ENCODE measurements at places on chromosomes 1 and 21.

DNA sequence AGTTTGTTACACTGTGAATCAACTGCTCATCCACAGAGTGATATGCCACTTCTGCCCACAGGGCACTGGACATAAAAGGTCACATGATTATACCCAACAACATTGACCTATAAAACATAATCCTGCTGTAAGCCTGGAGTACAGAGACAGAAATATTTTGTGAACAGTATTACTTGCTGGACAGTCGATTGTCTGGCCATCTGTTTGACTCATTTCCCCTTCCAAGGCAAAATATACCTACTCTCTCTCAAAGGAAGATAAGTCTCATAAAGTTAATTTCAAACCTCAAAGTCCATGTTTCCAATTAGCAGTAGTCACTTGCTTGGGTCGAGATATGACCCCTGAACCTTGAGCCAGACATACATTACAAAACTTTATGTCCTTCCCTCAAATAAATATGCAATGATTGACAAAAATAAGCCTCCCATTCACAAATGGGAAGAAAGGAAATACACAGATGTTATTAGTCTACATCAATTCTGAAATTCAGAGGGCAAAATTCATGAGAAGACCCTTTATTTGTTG lies 39.3 kb upstream of the RGS18 start:
- DNase-seq, result no peak

DNA sequence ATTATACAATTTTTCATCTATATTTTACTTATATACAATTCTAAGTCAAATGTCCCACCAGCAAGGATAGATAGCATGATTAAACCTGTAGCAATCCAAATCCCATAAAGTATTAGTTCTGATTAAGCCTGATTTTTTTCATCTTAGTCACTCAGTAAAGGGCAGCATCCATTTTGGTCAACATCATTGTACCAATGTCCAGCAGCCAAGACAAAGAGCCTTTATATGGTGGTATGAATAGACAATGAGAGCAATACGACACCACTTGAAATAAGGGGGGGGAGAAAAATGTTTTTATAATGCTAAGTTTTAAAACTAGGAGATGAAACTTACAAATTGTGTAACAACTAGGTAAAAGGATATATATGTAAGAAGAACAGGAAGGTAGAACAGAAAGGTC lies 7.4 kb downstream of the ZNF644 start:
- no peak for DNase-seq

DNA sequence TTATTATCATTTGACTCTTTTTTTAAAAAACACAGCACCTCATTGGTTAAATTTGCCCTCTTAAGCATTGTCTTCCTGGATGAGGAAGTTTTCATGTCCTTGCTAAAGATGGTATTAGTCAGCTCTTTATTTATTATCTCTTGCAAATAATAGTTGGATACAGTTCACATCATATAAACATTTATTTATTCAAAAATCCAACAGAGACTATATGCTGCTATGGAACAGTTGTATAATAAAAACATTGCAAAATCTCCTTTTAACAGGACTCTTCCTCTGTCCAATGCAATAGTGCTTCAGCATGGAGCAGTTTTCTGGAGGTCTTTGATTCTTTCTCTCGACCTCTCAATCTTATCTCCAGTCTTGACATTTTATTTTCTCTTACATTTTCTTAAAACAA lies 49.5 kb upstream of the VCAM1 start:
- DNase-seq, result no peak

- no peak for DNase-seq
These were observed 50.7 kb downstream of the SPATA17 start for GRCh38 chr1:217681806-217682205.

DNA sequence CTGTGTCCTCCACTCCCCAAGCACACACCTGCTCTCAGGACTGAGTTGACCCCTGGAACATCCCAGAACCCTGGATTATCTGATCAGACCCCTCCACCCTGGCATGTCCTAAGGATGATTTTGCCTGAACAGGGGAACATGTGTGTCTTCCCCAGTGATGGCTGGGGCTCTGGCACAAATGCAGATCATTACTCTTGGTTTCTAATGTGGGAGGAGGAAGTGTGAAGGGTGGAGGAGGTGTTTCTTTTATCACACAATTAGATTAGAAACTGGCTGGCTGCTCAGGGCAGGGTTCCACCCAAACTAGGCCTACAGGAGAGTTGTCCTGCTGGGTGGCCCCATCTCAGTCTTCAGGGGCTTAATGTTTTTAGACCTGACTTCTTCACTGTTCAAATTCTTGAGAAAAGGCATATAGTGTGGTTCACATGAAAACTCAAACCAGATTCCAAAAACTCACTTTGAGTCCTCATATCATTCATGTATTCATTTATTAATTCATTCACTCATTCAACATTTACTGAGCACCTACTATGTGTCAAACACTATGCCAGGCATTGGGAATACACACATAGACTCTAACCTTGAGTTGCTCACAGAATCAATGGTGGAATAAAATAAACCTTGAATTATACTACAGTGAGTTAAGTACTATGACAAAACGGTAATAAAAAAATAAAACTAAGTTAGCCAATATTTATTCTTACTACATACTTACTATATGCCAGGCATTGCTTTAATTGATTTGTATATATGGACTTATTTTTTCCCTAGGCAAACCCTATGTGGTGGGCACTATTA lies 221.8 kb upstream of the JUN start:
- no peak for DNase-seq

DNA sequence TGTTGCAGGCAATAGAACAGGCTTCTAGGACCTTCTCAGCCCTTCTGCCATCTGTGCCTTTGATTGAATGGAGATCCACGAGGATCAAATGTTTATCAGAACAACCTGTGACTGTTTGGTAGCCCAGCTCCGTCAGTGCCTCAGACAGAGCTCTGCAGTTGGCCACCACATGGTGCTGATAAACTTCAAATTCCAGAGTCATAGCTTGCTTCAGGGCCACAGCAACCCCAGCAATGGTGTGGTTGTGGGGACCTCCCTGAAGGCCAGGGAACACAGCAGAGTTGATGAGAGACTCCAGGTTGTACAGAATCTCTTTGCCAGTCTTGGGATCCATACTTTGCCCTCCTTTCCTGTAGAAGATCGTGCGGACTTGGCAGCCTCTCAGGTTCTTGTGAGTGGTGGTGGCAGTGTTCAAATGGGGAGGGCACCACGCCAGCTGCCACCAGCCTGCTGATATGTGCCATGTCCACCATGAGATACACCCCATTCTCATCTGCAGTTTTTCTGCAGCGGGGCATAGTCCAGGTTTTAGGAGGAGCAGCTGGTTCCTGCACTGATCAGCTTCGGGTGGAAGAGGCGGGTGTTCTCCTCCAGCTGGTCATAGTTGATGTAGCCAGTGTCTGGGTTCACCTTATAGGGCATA lies 82.9 kb upstream of the ARTN start:
- no peak for DNase-seq

DNA sequence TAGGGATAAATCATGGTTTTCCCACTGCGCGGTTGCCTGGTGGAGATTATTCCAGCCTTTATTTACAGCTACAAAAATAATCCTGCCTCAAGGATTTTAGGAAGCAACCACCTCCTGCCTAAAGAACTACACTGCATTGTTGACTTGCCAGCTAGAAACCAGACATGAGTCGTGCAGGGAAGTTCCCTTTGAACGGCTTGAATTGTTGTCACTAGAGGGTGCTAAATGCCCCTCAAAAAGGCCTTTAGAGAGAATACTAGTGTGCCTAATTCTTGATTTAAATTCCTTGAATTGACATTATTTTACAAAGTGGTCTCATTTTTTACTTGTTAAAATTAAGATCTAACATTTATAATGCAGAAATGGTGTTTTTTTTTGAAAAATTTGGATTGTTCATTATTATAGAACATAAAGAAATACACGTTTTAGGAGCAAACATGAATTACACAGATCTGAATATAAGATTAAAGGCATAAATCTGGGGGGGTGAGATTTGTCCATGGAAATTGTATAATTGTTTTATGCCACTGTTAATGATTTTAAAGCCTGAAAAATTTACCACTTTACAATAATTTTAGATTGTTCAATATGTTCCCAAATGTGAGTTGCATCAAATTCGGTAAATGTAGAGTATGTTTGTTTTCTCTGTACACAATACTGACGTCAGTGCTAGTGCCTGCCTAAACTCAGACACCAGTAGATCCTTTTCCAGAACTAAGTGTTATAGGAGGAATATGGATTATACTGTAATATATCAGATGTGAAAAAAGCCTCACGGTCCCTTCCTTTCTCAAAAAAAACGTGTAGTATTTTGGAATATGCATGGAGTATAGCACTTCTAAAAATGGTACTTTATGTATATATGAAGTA lies 7.6 kb upstream of the ERG start:
- DNase-seq, result no peak

GRCh38 chr21:33374450-33375096 lies 28.6 kb upstream of the IFNGR2 start:
- peak; percentile 47 for DNase-seq

DNA sequence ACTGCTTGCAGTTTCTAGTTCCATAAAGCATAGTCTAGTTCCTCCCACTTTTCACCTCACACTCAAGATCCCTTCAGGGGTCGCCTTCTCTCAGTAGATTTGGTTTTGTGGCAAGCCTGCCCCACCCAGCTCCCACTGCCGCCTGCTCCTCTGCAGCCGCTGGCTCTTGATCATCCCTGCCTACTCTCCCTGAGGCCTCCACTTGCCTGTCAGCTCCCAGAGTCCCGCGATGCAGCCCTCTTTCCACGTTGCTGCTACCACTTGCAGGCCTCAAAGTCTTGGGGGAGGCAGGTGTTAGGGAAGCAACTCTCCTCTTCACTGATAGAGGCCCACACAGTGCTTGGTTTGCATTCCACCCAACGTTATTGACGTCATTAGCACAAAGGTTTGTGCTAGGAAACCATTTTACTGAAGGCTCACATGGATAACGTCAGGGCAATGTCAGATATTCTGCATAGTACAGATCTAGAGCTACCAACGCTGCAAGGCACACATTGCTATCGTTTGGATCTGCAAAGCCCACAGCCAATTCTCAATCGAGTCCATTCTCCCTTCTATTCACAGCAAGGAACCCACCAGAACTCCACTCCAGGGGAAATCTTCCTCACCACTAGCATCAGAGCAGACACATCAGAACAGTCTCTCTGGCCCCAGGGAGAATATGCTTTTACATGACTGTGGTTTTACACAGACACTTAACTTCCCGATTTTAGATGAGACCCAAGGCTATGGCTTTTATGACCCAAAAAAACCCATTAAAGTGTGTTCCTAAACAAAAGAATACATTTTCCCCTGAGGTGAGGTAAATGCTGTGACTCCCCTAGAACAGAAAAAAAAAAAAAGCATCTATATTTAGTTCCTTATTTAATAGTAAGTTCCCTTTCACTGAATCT lies 519.5 kb upstream of the CAMK1G start:
- no peak for DNase-seq

- no peak for DNase-seq
These were observed 15.3 kb upstream of the ZSWIM5 start for GRCh38 chr1:45221716-45222115.

- DNase-seq, result no peak
These were observed 14.7 kb downstream of the PGLYRP4 start for GRCh38 chr1:153333902-153334301.

GRCh38 chr1:157580179-157580827 lies 17.6 kb downstream of the FCRL4 start:
- no peak for DNase-seq

DNA sequence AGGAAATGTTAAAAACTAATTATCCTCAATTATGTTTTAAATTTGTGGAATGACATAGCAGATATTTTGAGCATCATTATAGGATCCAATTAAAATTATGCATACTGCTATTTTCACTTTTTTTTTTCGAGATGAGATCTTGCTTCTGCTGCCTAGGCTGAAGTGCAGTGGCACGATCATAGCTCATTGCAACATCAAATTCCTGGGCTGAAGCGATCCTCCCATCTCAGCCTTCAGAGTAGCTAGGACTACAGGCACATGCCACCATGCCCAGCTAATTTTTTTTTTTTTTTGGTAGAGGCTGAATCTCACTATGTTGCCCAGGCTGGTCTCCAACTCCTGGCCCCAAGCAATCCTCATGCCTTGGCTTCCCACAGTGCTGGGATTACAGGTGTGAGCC lies 11.3 kb upstream of the SLC1A7 start:
- no peak for DNase-seq

DNA sequence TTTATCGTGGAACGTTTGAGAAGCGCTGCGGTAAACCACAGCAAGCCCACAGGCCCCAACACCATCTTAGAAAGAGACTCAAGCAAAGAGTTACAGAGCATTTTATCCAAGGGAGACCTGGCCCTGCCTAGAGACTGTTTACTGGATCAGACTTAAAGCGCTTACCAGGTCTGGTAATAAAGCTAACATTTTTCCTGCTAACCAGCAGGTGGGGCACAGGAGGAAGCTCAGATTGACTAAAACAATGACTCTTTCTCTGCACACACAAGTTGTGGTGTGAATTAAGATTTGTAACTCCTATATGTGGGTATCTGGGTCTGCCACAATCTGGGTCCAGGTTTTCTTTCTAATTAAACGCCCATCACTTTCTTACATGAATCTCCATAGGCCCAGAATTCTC lies 136.5 kb upstream of the ETS2 start:
- no peak for DNase-seq

- no peak for DNase-seq
These were observed 148.4 kb downstream of the TOMM20 start for GRCh38 chr1:234980291-234980644.

DNA sequence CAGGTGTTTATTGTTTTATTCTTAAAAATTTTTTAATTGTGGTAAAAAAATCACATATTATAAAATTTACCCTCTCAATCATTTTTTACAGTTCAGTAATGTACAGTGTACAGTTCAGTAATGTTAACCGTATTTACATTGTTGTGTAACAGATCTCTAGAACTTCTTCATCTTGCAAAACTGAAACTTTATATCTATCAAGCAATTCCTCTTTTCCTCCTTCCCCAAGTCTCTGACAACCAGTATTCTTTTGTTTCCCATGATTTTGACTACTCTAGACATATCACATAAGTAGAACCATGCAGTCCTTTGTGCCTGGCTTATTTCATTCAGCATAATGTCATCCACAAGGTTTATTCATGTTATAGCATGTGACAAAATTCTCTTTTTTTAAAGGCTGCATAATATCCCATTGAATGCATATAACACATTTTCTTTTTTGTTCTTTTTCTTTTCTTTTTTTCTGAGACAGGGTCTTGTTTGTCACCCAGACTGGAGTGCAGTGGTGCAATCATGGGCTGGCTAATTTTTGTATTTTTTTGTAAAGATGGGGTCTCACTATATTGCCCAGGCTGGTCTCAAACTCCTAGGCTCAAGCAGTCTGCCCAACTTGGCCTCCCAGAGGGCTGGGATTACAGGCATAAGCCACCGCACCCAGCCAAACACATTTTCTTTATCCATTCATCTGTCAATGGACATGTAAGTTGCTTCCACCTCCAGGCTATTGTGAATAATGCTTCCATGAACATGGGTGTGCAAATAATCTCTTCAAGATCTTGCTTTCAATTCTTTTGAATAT lies 17.2 kb upstream of the RCSD1 start:
- DNase-seq, result no peak

GRCh38 chr1:109768820-109769219 lies 5.1 kb upstream of the EPS8L3 start:
- DNase-seq, result no peak
